ENCODE measurements at places on chromosomes 3 and 15. TPM values are rescaled to one million over a fixed set of nuclear protein-coding genes. Genes with fewer than 3 reads are reported as not detected.

Gene AMOTL2
- total RNA-seq, result 62.9 TPM

DNA sequence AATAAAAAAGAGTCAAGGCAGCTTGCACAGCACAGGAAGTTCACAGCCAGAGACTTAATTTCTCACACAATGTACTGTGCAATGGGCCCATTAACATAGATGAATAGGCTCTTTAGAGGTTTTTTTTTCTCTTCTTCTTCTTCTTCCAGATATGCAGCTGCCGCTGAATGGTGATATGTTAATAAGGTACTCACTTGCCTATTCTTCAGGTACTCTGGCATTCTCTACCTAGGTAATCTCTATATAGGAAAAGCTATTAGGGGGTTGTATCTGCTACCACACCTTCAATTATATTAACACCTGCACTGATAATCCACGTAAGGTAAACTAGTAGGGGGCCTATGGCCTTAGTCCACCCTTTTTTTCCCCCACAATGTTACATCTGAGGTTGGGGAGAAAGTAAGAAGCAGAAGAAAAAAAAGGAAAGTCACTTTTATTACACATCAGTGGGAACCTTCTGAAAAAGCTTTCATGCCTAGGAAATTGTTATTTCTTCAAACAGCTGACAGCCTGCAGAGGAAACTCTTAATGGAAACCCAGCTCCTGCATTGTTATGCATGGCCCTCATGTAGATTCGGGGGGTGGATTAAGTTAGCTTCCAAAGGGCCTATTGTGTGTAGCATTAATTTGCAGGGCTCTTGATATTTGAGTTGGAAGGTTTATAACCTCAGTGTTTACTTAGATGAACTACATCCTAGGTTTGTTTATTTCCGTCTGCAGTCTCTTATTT lies 525.5 kb downstream of the ZIC1 start:
- DNase-seq, result peak; percentile 80

DNA sequence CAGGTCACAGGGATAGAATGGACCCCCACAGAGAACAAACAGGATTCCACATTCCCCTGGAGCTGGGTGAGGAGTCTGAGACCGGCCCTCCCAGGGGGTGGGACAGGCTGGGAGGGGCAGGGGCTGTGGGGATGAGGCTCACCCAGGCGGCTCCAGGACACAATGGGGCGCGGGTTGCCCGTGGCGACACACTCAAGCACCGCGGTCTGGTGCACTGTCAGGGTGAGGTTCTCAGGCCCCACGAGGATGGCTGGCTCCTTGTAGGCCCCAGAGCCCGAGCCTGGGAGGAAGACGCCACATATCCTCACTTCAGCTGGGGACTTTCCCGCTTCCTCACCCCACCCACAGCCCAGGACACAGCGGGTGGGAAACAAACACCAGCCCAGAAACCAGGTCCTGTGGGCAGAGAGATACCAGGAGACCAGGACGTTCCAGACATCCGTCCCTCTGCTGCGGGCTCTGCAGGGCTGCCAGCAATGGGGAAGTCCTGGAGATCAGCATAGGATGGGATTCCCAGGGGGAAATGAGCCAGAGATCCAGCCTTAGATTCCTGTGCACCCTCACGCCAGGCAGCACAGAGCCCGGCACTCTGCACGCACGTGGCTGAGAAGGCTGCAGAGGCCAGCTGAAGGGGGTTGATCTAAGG lies 30.2 kb downstream of the RNU5B-1 start:
- peak; percentile 74 for DNase-seq

Gene KLF13
- total RNA-seq, result 25.1 TPM

GRCh38 chr15:90113166-90113565 lies 10.9 kb upstream of the IDH2 start:
- DNase-seq, result no peak

- DNase-seq, result no peak
Measured at GRCh38 chr3:111032677-111033076, 38.9 kb upstream of the NECTIN3 start.

GRCh38 chr3:158407844-158408517 lies 163.0 kb upstream of the MLF1 start:
- no peak for DNase-seq

Measured in neural progenitor cell (in vitro differentiated cells).